Kidney capillary endothelial cell (primary cell): ENCODE measurements at places on chromosomes 13 and 19.
A peak's percentile ranks its signal among the peaks of the same experiment; 100 is the strongest.

- DNase-seq: no peak
These were observed 6.5 kb upstream of the HSPH1 start for GRCh38 chr13:31168166-31168565.

- DNase-seq: no peak
These were observed at the start of gene LRRC25 for GRCh38 chr19:18397242-18398202. Gene LRRC25, minus strand, starts transcription at chr19:18397622. Its CDS starts 659 bp downstream, at chr19:18396963.

GRCh38 chr13:74040200-74040599 is 94.0 kb downstream of the KLF12 start:
- DNase-seq: no peak

- DNase-seq: peak; percentile 94
These were observed 13.8 kb upstream of the CEACAM16 start for GRCh38 chr19:44684892-44685863.

GRCh38 chr13:113875837-113876281 is 12.0 kb upstream of the GAS6 start:
- DNase-seq: peak; percentile 25

DNA sequence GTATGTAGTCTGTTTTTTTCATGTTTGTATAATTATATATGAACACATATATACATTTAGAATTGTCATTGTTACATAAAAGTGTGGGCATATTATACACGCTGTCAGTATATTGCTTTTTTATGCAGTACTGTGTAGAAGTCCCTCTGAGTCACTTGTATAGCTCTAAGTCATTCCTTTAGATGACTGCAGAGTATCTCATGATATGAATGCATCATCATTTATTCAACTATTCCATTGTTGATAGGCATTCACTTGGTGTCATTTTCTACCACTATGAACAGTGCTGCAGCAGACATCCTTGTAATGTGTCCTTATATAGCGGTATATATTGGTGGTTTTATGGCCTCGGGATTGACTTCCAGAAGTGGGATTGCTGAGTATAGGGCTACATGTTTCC is 15.3 kb downstream of the RFXAP start:
- DNase-seq: no peak

GRCh38 chr13:58446979-58447378 is 815.4 kb downstream of the PCDH17 start:
- DNase-seq: no peak

DNA sequence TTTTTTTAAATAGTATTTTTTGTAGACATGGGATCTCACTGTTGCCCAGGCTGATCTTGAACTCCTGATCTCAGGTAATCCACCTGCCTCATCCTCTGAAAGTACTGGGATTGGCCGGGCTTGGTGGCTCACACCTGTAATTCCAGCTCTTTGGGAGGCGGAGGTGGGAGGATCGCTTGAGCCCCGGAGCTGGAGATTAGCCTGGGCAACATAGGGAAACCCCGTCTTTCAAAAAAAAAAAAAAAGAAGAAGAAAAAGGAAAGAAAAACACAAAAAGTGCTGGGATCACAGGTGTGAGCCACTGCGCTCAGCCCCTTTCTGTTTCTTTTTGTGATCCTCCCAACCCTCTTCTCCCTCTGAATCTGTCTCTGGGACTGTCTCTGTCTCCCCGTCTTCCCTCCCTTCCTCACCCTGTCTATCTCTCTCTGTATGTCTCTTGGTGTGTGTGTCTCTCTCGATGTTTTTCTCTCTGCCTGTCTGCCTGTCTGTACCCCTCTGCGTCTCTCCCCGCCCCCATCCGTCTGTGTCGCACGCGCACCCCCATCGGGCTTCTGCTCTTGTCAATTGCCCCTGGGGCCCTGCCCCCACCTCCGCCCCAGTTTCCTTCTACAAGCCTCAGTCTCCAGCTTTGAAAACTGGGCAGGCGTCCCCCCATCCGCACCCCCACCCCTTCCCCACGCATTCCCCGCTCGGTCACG is 540 bp upstream of the ZFP36 start:
- no peak for DNase-seq

GRCh38 chr13:32320528-32320927 is 5.2 kb downstream of the BRCA2 start:
- DNase-seq: no peak

- no peak for DNase-seq
These were observed 478.6 kb downstream of the LIG4 start for GRCh38 chr13:107736731-107737130.

DNA sequence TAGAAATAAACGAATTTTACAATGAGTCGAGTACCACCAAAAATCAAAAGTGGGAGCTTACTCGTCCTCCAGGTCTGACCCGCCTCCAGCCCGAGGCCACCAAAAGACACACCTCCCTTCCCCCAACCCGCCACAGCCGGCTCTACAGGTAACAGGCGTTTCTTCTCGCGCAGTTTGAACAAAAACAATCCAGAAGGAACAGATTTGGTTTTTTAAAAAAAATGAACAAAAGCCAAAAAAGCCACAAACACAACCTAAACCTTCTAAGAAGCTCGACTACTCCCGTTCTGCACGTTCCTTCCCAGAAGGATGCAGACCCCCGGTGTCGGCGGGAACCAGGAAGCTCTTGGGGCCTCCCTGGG is 671 bp downstream of the ZDHHC20 start:
- no peak for DNase-seq

GRCh38 chr13:74115133-74115532 is 19.1 kb downstream of the KLF12 start:
- peak; percentile 50 for DNase-seq

DNA sequence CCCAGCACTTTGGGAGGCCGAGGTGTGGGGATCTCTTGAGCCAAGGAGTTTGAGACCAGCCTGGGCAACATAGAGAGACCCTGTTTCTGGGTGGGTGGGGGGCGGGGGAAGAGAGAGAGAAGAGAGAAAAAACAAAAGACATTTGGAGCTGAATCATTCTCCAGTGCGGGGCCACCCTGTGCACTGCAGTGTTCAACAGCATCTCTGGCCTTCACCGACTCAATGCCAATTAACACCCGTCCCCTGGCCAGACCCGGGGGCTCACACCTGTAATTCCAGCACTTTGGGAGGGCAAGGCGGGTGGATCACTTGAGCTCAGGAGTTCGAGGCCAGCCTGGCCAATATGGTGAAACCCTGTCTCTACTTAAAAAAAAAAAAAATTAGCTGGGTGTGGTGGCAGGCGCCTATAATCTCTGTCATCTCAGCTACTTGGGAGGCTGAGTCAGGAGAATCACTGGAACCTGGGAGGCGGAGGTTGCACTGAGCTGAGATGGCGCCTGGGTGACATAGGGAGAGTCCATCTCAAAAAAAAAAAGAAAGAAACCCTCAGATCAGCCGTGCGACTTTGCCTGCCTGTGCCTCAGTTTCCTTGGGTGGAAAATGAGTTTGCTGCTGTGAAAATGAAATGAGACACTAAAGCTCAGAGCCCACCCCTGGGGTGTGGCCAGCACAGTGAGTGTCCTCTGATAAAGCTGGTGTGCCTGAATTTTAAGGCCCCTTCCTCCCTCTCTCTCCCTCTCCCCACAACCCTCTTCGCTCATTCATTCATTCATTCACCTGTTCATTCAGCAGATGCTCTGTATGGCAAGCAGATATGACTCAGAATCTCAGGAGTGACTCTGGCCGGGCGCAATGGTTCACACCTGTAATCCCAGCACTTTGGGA is 6.4 kb downstream of the KLF2 start:
- no peak for DNase-seq

DNA sequence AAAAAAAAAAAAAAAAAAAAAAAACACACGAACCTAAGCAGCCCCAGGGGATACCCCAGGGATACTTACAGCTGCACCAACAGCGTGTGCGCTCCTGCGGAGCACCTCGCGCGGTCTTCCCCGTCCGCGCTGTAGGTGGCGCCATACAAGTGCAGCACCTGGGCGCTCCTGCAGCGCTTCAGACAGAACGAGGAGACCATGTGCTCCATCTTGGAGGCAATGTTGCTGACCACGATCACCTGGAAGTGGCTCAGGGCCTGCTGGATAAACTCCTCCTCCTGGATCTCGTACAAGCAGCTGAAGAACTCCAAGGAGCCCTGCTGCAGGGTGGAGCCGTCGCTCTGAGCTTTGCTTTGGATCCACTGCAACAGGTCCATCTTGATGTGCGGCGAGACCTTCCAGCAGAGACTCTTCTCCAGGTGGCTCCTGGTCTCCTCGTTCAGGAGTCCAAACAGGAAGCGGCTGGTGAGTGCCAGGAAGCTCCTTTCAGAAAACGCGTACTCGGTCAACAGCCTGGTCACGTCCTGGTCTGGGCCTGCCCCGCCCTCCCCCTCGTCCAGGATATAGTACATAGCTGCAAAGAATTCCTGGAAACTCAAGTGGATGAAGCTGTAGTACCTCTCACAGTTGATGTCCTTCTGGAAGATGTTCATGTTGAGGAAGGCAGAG is 14.5 kb downstream of the NLRP12 start:
- DNase-seq: peak; percentile 83

DNA sequence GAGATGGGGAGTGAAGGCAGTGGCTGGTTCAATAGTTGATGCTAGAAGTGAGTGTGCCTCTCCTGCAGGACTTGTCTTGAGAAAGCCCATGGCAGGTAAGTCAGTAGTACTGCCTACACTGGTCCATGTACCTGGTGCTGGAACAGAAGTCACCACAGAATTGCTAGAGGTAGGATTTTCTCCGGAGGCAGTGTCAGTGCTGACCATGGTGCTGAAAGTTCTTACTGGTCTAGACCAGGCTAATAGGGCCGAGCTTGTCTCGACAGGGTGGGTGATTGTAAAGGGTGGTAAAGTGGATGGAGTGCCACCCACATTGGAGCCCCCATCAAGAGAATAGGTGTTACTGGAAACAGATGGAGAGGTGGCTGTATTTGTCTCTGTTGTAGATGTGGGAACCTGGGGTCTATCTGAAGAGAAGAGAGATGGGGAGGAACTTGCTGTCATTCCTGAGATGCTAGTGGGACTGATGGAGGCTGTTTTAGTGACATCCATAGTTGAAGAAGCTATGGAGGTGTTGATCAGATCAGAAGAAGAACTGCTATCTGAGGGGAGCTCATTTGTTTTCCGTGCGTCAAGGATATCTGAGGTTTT is 36.6 kb downstream of the MUC16 start:
- no peak for DNase-seq

DNA sequence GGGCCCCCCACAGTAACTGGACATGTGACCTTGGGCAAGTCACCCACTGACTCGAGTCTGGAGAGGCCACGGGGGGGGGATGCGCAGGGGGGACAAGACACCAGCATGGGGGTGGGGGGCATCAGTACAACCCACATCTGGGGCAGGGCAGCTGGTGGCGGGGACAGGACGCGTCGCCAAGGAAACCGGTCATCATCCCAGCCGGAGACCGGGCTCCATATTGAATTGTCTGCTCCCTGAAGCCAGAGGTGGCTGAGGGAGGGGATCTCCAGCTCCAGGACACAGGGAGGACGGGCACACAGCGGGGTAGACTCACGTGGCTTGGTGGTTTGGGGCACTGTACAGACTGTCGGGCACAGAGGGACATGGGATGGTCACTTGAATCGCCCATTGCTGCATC is 11.4 kb downstream of the ONECUT3 start:
- DNase-seq: no peak

GRCh38 chr13:75617230-75617629 is 18.9 kb upstream of the LMO7 start:
- no peak for DNase-seq

DNA sequence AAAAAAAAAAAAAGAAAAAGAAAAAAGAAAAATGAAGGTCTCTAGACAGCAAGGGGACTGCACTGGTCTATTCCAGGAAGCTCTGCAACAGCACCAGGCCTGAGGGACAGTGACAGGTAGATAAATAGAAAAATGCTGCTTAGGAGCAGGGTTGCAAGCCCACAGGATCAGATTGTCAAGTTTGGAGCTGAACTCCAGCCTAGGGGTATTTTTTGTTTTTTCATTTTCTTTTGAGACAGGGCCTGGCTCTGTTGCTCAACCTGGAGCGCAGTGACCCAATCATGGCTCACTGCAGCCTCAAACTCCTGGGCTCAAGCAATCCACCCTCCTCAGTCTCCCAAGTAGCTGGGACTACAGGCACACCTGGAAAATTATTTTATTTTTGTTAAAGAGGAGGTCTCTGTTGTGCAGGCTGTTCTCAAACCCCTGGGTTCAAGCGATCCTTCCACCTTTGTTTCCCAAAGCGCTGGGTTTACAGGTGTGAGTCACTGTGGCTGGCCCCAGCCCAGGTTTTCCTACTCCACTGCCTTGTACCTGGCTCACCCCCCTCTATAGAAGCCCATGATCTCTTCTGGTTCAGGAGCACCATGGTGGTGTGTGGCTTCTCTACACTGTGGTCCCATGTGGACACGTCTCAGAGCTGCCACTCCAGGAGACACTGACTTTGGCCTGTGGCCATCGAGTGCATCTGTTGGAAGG is 23.9 kb downstream of the POP4 start:
- DNase-seq: no peak

DNA sequence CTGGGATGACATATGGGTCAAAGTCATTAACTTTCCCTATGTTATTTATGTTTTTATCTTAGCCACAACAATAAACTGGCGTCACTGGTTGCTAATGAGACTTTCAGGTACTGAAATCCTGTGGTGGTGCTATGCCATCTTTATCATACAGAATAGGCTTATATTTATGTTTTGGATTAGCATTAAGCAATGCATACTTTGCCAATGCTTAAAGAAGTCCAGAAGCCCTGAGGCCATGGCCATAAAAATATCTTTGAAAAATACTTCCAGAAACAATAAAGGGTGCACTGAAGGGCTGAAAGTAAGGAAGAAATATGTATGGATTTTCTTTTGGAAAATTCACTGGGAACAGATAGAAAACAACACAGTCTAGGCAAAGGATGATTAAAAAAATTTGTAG is 304.6 kb upstream of the SLC10A2 start:
- DNase-seq: no peak

DNA sequence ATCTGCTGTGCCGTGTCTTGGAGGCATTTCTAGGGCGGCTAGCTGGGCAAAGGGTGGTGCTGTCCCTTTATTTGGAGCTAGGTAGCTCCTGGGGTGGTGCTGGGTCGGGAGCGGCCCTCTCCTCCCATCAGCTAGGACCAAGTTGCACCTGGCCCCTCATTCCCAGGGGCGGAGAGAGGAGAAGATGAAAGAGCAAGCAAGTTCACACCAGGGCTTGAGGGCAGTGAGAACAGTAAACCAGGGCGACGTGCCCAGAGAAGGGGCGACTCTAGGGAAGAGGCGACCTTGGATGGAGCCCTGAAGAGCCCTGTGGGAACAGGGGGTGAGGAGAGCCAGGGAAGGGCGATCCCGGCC is 17.0 kb upstream of the KCNN1 start:
- DNase-seq: no peak

- no peak for DNase-seq
These were observed 1.7 kb downstream of the BCL2L12 start for GRCh38 chr19:49667473-49667872.

- DNase-seq: no peak
These were observed 901.7 kb downstream of the DIAPH3 start for GRCh38 chr13:59261928-59262488.
